GM19239 (cell line): ENCODE measurements at places on chromosomes 2 and 18.

- DNase-seq = no peak
Measured at GRCh38 chr2:98911376-98912154, 24.5 kb downstream of the CRACDL start.

- DNase-seq = no peak
Measured at GRCh38 chr2:145374165-145374564, 854.2 kb upstream of the ZEB2 start.

- no peak for DNase-seq
Measured at GRCh38 chr2:231984992-231985391, 23.5 kb downstream of the DIS3L2 start.

GRCh38 chr18:37435150-37435867 is 130.3 kb downstream of the CELF4 start:
- no peak for DNase-seq

- no peak for DNase-seq
Measured at GRCh38 chr2:23618794-23619530, 234.0 kb downstream of the KLHL29 start.
